ENCODE measurements at places on chromosomes 16 and 17. TPM values are rescaled to one million over a fixed set of nuclear protein-coding genes. Genes with fewer than 3 reads are reported as not detected.
A peak's percentile ranks its signal among the peaks of the same experiment; 100 is the strongest.

DNA sequence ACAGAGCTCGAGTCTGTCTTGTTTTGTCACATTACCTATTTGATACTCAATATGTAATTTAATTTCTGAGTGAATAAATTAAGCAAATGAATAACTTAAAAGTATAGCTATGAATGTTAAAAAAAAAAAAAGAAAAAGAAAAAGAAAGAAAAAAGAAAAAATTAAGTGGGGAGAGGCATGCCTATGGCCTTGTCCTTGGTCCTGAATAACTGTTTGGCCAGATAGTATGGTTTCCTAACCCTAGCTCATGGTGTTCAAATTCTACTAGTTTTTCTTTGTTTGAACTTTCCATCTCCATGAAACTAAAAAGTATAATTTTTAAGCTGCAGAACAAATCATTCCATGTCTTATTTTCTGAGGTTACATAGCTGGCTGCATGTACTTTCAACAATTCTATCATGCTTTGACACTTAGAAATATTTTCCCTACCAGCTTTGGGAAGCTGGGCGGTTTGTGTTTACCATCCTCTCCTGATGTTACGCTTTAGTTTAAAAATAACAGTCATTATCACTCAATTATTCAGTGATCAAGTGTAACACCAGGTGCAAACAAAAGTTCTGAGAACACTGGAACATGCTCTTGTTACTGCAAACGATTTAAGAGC is 31.8 kb downstream of the TOX3 start:
- H3K27ac ChIP-seq, result no peak overlapping the region
- no peaks in the 10 kb centered on the region for H3K27me3 ChIP-seq
- no peak overlapping the region for H3K4me3 ChIP-seq

ZNF830 gene
- 18.4 TPM for polyA plus RNA-seq

DNA sequence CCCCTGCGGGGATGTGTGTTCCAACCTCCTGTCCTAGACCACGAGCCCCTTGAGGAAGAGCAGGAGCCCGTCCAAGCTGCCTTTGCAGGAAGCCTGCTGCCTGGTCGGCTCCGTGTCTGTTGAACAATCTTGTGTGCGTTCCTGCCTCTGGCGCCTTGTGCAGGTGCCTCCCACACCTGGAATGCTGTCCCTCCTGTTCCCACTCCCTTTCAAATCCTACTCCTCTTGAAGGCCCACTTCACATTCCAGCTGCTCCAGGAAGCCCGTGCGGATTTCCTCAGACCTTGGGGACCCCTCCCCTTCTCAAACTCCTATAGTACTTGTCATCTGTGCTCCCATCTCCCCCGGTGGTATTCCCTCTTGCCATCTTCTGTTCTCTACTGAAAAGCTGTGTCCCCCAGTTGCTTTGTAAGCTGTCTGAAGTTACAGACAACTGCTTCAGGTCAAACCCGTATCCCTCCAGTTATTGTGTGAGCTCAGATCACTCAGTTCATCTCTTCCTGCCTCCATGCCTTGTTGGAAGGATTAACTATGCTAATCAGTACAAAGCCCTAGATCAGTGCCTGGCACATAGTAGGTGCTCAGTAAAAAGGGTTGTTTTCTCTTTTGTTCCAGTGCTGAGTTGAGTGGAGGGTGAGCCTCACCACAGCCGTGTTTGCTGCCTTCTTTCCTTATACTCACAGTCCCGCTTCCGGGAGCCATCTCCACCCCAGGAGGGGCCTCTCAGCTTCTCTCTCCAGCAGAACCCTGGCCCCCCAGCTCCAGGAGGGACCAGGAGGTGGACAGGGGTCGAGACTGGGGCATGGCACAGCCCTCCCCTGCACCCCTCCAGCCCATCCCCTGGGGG is 241.8 kb upstream of the CIBAR2 start:
- H3K4me3 ChIP-seq, result no peak overlapping the region
- peak; percentile 69 for DNase-seq
- H3K36me3 ChIP-seq, result peaks cover 4% of the 10 kb centered on the region
- no peak overlapping the region for H3K27ac ChIP-seq
- peaks cover 16% of the 10 kb centered on the region for H3K4me1 ChIP-seq

CHTF18 gene
- polyA plus RNA-seq, result 19.1 TPM

DNA sequence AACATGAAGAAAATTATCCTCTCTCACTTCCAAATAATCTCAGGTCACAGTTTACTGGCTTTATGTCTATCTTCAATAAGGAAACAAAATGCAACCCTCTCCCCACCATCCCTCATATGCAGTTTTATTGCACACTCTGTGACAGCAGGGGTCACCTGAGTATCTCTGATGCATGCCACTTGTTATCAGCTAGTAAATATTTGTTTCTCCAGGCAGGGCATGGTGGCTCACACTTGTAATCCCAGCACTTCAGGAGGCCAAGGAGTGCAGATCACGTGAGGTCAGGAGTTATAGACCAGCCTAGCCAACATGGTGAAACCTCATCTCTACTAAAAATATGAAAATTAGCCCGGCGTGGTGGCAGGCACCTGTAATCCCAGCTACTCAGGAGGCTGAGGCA is 61.1 kb downstream of the ADAMTS18 start:
- H3K27ac ChIP-seq, result no peak overlapping the region
- no peaks in the 10 kb centered on the region for H3K4me1 ChIP-seq
- H3K27me3 ChIP-seq, result no peaks in the 10 kb centered on the region
- no peak overlapping the region for H3K4me3 ChIP-seq
- no peaks in the 10 kb centered on the region for H3K36me3 ChIP-seq
- no peak for DNase-seq
